ENCODE measurements at places on chromosomes 1 and 21. TPM values are rescaled to one million over a fixed set of nuclear protein-coding genes. Genes with fewer than 3 reads are reported as not detected.

DNA sequence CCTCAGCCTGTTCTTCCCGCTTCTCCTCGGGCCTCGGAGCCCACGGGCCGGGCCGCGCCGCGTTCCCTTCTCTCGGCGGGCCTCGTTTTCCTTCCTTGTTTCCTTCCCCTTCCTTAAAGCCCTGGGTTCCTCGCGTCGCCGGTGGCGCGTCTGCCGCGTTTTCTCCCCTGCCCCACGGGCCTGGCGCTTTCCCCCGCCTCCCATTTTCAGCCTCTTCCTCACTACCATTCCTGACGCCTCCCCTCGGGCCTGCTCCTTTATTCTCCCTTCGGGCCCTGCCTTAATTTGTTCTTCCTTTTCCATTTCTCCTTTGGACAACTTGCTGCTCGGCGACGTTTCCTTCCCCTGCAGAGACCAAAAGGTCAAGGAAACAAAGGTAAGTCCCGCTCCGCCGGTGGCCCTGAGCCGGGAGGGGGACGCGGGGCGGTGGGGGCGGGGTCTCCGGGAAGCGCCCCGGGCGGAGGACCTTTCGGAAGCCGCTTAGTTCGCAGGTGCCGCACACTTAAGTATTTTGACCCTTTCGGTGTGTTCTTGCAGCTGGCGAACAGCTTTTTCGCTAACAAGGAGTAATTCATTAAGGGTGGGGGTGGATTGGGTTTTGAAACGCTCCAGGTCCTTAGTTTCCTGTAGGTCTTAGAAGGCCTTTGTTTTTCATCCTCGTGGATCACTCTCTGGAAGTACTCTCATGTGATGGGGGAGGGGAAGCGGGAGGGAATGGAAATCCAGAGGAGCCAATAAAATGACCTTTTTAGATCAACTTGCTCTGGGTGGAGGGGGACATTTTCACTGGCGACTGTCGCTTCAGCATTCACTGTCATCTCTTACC, 780 bp downstream of the YTHDF2 start:
- no peaks in the 10 kb centered on the region for H3K4me1 ChIP-seq
- peak overlapping the region; percentile 96 for H3K27ac ChIP-seq
- no peaks in the 10 kb centered on the region for H3K36me3 ChIP-seq
- DNase-seq, result peak; percentile 63
- no peaks in the 10 kb centered on the region for H3K27me3 ChIP-seq
- peak overlapping the region; percentile 86 for H3K4me3 ChIP-seq

- H3K36me3 ChIP-seq, result no peaks in the 10 kb centered on the region
- no peaks in the 10 kb centered on the region for H3K4me1 ChIP-seq
- H3K4me3 ChIP-seq, result no peak overlapping the region
- DNase-seq, result no peak
- no peaks in the 10 kb centered on the region for H3K27me3 ChIP-seq
- no peak overlapping the region for H3K27ac ChIP-seq
These were observed 5.8 kb downstream of the TTLL10 start for GRCh38 chr1:1179346-1179982.

The TAS1R3 gene
- total RNA-seq, result 5.8 TPM

DNA sequence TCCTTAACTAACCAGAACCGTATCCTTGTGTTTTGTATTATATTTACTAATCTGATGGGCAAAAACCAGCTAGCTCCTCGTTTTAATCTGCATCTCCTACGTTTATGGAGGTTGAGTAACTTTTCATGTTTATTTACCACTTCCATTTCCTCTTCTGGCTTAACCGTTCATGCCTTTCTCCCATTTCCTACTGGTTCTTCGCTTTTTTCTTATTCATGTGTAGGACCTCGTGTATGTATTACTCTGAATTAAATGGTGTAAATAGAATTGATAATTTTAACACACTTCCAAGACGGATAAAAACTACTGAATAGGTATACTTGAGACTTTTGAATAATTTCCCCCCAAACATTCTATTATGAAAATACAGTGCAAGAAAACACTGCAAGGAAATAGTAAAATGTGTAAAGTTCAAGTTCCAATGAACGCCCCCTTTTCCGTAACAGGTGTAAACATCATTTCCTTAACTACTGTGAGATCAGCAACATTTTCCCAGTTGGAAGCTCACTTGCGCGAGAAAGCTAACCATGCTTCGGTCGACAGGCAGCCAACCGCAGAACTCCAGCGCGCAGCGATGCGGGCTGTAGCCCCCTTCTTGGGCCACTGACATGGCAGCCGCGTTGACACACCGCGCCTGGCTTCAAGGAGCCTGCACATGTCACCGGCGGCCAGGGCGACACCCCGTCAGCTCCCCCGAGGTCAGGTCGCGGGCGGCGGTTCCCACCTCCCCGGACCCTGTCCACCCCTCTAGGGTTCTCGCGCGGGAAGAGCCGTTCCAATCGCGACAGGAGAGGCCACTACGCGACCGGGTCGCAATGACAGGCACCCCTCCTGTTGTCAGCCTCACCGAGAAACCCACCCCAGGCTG, 816 bp downstream of the EDEM3 start:
- peak overlapping the region; percentile 95 for H3K27ac ChIP-seq
- no peaks in the 10 kb centered on the region for H3K4me1 ChIP-seq
- no peaks in the 10 kb centered on the region for H3K27me3 ChIP-seq
- H3K4me3 ChIP-seq, result peak overlapping the region; percentile 97
- DNase-seq, result no peak

- no peaks in the 10 kb centered on the region for H3K36me3 ChIP-seq
- H3K27me3 ChIP-seq, result no peaks in the 10 kb centered on the region
- peaks cover 36% of the 10 kb centered on the region for H3K4me1 ChIP-seq
- H3K27ac ChIP-seq, result no peak overlapping the region
These were observed 1.2 kb upstream of the SMIM1 start for GRCh38 chr1:3771108-3772026.

The SPATA45 gene
- not detected for total RNA-seq

- no peak for DNase-seq
- H3K4me3 ChIP-seq, result no peak overlapping the region
- H3K4me1 ChIP-seq, result no peaks in the 10 kb centered on the region
These were observed 71.0 kb downstream of the DYRK1A start for GRCh38 chr21:37437376-37438080.

GRCh38 chr21:37460196-37460595, 93.6 kb downstream of the DYRK1A start:
- DNase-seq, result no peak
- H3K27me3 ChIP-seq, result no peaks in the 10 kb centered on the region
- peaks cover 14% of the 10 kb centered on the region for H3K4me1 ChIP-seq
- no peak overlapping the region for H3K27ac ChIP-seq
- H3K36me3 ChIP-seq, result no peaks in the 10 kb centered on the region

DNA sequence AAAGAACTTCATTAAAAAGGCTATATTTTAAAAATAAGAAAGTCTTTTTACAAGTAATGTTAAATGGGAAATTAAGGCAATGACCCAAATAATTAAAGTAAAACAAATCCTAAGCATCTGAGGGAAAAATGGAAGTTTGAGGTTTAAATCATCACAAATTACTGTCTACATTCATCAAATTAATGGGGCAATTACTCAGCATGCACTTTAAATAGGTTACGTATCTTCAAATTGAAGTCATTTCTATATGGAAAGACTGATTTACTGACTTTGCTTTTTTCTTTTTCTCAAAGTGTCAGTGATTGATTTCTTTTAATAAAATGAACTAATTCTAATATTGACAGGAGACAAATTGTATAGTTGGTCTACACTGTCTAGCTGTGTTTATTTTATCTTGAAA, 1452.3 kb downstream of the NCAM2 start:
- no peaks in the 10 kb centered on the region for H3K36me3 ChIP-seq
- H3K4me3 ChIP-seq, result no peak overlapping the region
- H3K27me3 ChIP-seq, result no peaks in the 10 kb centered on the region
- DNase-seq, result no peak
- no peak overlapping the region for H3K27ac ChIP-seq

DNA sequence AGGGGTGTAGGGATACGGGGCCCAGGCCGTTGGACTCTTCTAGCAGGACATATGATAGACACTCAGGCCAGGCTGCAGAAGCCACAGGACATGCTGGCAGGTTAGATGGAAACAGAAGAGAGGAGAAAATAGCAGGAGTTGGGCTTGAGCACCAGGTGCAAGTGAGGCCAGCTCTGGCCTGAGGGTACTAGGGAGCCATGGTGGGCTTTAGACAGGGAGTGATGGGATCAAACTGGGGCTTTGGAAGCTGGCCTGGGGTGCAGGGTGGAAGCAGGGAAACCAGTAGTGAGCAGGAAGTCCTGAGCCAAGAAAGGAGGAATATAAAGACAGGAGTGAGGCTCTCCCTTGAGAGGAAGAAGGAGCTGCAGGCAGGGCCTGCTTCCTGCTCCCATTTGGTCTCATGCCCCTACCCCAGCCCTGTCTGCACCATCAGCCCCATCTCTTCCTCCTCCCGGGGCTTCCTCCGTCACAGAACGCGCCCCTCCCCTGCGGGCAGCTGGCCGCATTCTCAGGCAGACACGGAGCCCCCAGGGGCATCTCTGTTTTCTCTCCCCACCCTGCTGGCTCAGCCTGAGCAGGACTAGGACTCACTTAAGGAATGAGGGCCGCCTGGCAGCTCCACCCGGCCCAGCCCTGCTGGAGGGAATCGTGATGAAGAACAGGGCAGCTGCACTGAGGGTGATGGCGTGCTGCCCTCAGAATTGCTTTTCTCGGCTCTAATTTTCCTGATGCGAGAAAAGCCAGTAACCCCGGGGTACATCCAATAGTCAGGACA, 165.5 kb upstream of the TMEM51 start:
- H3K36me3 ChIP-seq, result no peaks in the 10 kb centered on the region
- DNase-seq, result no peak
- H3K4me1 ChIP-seq, result no peaks in the 10 kb centered on the region
- no peak overlapping the region for H3K4me3 ChIP-seq

GRCh38 chr1:155012026-155012546, 9.5 kb downstream of the ZBTB7B start:
- peaks cover 44% of the 10 kb centered on the region for H3K4me1 ChIP-seq
- H3K4me3 ChIP-seq, result peak overlapping the region; percentile 63
- DNase-seq, result peak; percentile 85
- no peaks in the 10 kb centered on the region for H3K36me3 ChIP-seq
- H3K27ac ChIP-seq, result peak overlapping the region; percentile 96

- DNase-seq, result no peak
- no peak overlapping the region for H3K27ac ChIP-seq
- no peaks in the 10 kb centered on the region for H3K27me3 ChIP-seq
- H3K36me3 ChIP-seq, result no peaks in the 10 kb centered on the region
- H3K4me1 ChIP-seq, result no peaks in the 10 kb centered on the region
These were observed 9.2 kb upstream of the GJB5 start for GRCh38 chr1:34745666-34746065.

GRCh38 chr21:28256420-28256831, 736.3 kb downstream of the LTN1 start:
- no peaks in the 10 kb centered on the region for H3K36me3 ChIP-seq
- H3K4me3 ChIP-seq, result no peak overlapping the region
- DNase-seq, result no peak
- no peak overlapping the region for H3K27ac ChIP-seq
- H3K4me1 ChIP-seq, result no peaks in the 10 kb centered on the region

The SMIM1 gene
- not detected for total RNA-seq

The OLIG2 gene
- total RNA-seq, result not detected

The ATP1B1 gene
- 356 TPM for total RNA-seq

The KANK4 gene
- total RNA-seq, result not detected

The PTPN7 gene
- 10.1 TPM for total RNA-seq

The ELOVL1 gene
- total RNA-seq, result 50.3 TPM

The ZNF593OS gene
- total RNA-seq, result not detected

DNA sequence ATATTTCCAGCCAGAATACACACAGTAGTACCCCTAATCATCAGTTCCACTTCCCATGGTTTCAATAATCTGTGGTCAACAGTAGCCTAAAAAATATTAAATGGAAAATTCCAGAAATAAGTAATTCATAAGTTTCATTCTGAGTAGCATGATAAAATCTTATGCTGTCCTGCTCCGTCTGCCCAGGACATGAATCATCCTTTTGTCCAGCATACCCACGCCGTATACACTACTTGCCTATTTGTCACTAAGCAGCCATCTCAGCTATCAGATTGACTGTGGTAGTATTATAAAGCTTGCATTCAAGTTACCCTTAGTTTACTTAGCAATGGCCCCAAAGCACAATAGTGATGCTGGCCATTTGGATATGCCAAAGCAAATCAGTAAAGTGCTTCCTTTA, 118.7 kb downstream of the SLC5A9 start:
- no peak overlapping the region for H3K27ac ChIP-seq
- H3K4me3 ChIP-seq, result no peak overlapping the region
- H3K36me3 ChIP-seq, result no peaks in the 10 kb centered on the region

- DNase-seq, result no peak
- no peaks in the 10 kb centered on the region for H3K4me1 ChIP-seq
- no peaks in the 10 kb centered on the region for H3K36me3 ChIP-seq
- no peak overlapping the region for H3K27ac ChIP-seq
These were observed 168.0 kb downstream of the CAMTA1 start for GRCh38 chr1:6953216-6953615.

DNA sequence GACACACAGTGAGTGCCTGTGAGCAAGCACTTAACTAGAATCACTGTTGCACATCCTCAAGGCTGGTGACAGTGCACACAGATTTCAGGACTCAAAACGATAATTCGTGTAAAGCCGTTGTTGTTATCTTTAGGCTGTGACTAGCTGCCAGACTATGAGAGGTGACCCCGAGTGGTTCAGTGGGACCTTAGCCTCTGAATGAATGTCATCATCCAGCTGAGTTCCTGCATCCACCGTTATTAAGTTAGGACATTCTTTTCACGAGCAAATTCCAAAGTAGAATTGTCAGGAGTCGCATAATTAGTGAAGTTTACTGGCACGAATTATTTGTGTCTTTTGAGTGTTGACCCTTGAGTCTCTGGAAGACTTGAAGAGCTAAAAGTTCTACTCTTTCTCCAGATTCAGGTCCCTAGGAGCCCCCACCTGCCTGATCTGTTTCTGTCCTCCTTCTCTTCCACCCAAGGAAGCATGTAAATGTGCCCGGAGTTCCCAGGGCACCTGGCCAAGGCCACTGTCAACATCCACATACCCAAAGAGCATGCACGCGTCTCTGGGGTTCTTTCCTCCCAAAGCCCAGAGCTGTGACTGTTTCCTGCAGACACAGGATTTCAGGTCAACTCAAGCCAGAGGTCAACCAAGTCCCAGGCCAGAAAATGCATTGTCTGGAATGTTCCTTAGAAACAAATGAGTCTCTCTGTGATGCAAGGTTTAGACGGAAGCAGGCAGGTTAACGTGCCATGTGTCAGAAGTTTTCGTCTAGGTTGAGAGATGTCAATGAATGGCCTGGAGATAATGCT, 207.2 kb downstream of the TOMM20 start:
- H3K4me3 ChIP-seq, result no peak overlapping the region
- H3K27me3 ChIP-seq, result no peaks in the 10 kb centered on the region
- no peaks in the 10 kb centered on the region for H3K36me3 ChIP-seq
- peaks cover 27% of the 10 kb centered on the region for H3K4me1 ChIP-seq
- DNase-seq, result no peak
- H3K27ac ChIP-seq, result peak overlapping the region; percentile 8

DNA sequence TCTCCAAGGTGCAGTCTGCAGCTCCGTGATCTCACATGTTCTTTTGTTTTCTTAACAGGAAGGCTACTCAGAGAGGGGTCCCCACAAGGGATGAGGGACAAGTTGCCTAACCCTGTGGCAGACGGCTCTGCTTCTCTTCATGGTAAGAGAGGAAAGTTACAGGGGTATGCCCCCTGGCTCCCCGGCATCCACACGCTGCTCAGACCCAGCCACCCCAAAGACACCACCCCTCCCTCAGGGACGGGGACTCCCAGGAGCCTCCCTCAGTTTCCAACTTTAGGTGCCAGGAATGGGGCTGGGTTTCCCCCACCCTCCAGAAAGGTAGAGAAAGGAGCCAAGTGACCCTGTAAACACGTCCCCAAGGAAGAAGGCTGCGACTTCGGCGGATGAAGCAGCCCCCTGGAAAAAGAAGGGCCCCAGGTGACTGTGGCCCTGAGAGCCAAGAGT, 19.7 kb downstream of the OPTC start:
- no peaks in the 10 kb centered on the region for H3K4me1 ChIP-seq
- H3K4me3 ChIP-seq, result no peak overlapping the region
- H3K36me3 ChIP-seq, result no peaks in the 10 kb centered on the region
- no peaks in the 10 kb centered on the region for H3K27me3 ChIP-seq
- DNase-seq, result no peak

All from Peyer's patch (tissue), 4 donors.